ENCODE measurements at places on chromosomes 7 and 10. TPM values are rescaled to one million over a fixed set of nuclear protein-coding genes. Genes with fewer than 3 reads are reported as not detected.

The CABCOCO1 gene
- not detected for total RNA-seq

The SFRP5 gene
- 83.6 TPM for total RNA-seq

The SP4 gene
- total RNA-seq, result 6.1 TPM

The CADPS2 gene
- total RNA-seq, result 11.5 TPM

The TSPAN33 gene
- total RNA-seq, result 12.3 TPM

The CH25H gene
- total RNA-seq, result 0.44 TPM

The RP9 gene
- 16.6 TPM for total RNA-seq

The RASA4B gene
- total RNA-seq, result 14.3 TPM

The RGS10 gene
- 12.5 TPM for total RNA-seq
